Stimulated activated CD8-positive, alpha-beta memory T cell treated with anti-CD3 and anti-CD28 coated beads, Interleukin-12 subunit alpha, Interleukin-12 subunit beta, amount 100 ng/mL, for 4 hours (primary cell): ENCODE measurements at places on chromosomes 4 and X.

- no peak for DNase-seq
Observed at GRCh38 chr4:38023347-38024205, 63.4 kb downstream of the PTTG2 start.

DNA sequence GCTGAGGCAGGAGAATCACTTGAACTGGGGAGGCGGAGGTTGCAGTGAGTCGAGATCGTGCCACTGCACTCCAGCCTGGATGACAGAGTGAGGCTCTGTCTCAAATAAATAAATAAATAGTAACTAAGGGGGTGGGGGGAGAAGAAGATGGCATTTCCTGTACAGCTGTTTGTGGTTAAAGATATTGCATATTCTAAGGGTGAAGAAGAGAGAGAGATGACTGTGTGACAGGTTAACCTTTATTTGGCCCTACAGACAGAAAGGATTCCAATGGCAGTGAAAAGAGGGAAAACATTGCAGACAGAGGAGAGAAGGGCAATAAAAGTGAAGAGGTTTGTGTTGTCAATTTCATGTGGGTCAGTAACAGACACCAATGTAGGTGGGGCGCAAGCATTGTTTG is 9.4 kb downstream of the TASL start:
- no peak for DNase-seq

- DNase-seq = no peak
Observed at GRCh38 chr4:26557164-26557563, 26.7 kb upstream of the TBC1D19 start.

DNA sequence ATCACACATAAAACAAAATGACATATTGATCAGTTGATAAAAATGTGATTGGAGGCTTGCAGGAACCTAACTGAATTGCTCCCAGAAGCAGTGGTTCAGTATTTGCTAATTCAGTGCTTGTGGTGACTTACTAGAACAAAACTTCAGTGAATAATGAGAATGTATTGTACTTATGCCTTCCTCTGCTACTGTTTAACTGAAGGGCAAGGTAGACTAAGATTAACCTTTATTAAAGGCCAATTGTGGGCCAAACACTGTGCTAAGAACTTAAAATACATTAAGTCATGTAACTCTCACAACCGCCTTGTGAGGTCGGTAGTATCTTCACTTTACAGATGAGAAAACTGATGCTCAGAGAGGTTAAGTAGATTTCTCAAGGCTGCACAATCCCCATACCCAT is 14.9 kb downstream of the IGFBP7 start:
- no peak for DNase-seq

GRCh38 chr4:127737295-127737694 is 7.1 kb downstream of the SLC25A31 start:
- no peak for DNase-seq

DNA sequence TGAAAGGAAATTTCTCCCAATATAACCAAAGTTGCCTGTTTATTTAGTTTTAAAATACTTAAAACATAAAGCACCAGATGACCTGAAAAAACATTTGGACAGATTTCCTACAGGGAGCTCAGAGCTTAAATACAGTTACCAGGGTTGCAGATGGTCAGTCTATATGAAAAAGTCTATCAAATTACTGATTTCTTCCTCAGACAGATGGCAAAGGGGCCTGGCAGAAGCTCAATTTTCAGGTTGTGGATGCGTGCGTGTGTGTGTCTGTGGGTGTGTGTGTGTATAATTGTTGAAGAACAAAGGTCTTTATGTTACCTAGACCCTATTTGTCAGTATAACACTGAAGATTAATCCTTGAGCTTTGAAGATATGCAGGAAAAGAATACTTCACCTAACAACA is 169.4 kb downstream of the MAD2L1 start:
- no peak for DNase-seq

DNA sequence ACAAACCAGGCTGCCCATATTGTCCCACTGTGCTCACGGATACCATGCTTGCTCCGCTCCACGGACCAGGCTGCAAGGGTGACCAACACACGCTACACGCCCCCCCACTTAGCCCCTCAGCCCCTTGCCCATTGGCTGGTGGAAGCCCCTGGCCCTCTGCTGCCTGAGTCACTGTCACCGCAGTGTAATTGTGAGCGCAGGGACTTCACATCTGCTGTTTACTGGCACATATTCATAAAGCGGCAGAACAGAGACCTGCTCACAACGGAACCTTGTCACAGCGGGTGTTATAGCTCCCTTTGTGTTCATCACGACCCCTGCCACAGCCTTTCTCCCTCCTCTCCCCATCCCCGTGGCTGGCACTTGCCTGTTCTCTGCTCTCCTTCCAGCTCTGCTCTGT is 83.7 kb downstream of the PSAPL1 start:
- DNase-seq = no peak
